ENCODE measurements at places on chromosomes 16 and 17.

- no peaks in the 10 kb centered on the region for H3K4me1 ChIP-seq
- DNase-seq: no peak
- no peak overlapping the region for H3K4me3 ChIP-seq
- no peak overlapping the region for H3K27ac ChIP-seq
Observed at GRCh38 chr16:77711775-77712174, 10.5 kb upstream of the NUDT7 start.

DNA sequence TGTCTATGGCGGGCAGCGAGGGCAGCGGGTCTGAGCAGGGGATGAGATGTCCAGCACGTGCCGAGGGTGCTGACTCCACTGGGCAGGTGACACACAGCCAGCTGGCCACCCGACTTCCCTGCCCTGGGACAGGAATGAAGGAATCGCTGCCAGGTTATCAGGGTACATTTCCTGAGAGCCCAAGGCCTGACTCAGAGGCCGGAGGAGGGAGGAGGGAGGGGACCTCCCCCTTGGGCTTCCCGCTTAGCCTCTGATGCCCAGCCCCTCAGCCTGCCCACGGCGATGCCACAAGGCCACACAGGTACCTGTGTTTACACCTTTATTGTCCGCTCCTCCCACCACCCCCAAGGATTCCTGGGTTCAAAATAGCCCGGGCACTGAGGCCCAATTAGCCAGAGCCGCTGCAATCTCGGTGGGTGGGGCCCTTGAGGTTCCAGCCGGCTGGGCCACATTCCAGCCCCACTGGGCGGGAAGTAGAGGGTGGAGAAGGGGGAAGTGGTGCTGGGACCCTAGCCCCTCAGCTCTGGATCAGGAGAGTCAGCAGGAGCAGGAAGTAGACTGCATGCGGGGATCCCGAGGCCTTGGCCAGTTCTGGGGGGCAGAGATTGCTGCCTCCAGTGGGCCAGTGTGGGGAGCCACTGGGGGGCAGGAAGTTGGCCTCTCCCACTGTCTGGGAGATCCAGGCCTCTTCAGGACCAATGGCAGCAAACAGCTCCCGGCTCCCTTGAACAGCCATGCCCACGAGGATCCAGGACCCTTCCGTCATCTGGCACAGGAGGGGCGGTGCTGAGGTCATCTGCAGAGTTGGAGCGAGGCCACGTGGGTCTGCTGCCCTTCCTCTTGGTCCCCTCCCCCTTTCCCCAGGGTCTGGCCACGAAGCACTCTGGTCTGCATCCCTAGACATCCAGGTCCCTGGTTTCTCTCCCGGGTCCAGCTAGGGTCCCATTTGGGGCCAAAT is 3.4 kb upstream of the PRSS8 start:
- peaks cover 5% of the 10 kb centered on the region for H3K4me1 ChIP-seq
- H3K4me3 ChIP-seq: no peak overlapping the region
- DNase-seq: peak; percentile 70
- 0 out of 2 replicates have a peak overlapping the region, but pooled peaks have one; percentile 31 for H3K27ac ChIP-seq
- H3K27me3 ChIP-seq: peaks cover 12% of the 10 kb centered on the region

GRCh38 chr16:46627746-46628145 is 6.6 kb upstream of the SHCBP1 start:
- no peaks in the 10 kb centered on the region for H3K36me3 ChIP-seq
- H3K27me3 ChIP-seq: no peaks in the 10 kb centered on the region
- H3K4me1 ChIP-seq: peaks cover 4% of the 10 kb centered on the region
- DNase-seq: no peak
- H3K4me3 ChIP-seq: no peak overlapping the region

DNA sequence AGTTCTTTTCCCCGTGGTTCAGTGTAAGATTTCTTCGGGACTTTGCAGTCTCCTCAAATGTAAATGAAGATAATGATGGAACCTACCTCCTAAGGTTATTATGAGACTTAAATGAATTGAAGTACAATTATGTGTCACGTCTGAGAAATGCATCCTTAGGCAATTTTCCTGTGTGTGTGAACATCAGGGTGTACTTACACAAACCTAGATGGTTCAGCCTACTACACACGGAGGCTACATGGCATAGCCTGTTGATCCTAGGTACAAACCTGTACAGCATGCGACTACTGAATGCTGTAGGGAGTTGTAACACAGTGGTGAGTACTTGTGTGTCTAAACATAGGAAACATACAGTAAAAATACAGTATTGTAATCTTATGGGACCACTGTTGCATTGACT is 1.1 kb upstream of the FAM20A start:
- peaks cover 12% of the 10 kb centered on the region for H3K27me3 ChIP-seq
- no peak overlapping the region for H3K4me3 ChIP-seq
- no peak overlapping the region for H3K27ac ChIP-seq
- H3K36me3 ChIP-seq: peaks cover 2% of the 10 kb centered on the region

GRCh38 chr16:4323845-4324488 is 8.1 kb downstream of the GLIS2 start:
- DNase-seq: no peak
- H3K4me1 ChIP-seq: peaks cover 36% of the 10 kb centered on the region
- H3K4me3 ChIP-seq: no peak overlapping the region
- H3K27ac ChIP-seq: no peak overlapping the region
- H3K36me3 ChIP-seq: no peaks in the 10 kb centered on the region

GRCh38 chr17:48055531-48056245 is 7.5 kb downstream of the NFE2L1 start:
- no peaks in the 10 kb centered on the region for H3K27me3 ChIP-seq
- H3K4me3 ChIP-seq: peak overlapping the region; percentile 98
- H3K36me3 ChIP-seq: peaks cover 68% of the 10 kb centered on the region

GRCh38 chr16:526181-527014 is 1.1 kb upstream of the CAPN15 start:
- H3K27me3 ChIP-seq: no peaks in the 10 kb centered on the region
- H3K27ac ChIP-seq: peak overlapping the region; percentile 92
- no peak for DNase-seq
- peaks cover 25% of the 10 kb centered on the region for H3K4me1 ChIP-seq

GRCh38 chr17:35653619-35654361 is 66.7 kb downstream of the AP2B1 start:
- DNase-seq: no peak
- no peaks in the 10 kb centered on the region for H3K27me3 ChIP-seq
- H3K4me3 ChIP-seq: no peak overlapping the region
- H3K36me3 ChIP-seq: no peaks in the 10 kb centered on the region
- H3K27ac ChIP-seq: no peak overlapping the region
- H3K4me1 ChIP-seq: no peaks in the 10 kb centered on the region

GRCh38 chr16:49640581-49640980 is 215.3 kb downstream of the ZNF423 start:
- H3K4me1 ChIP-seq: peaks cover 31% of the 10 kb centered on the region
- H3K36me3 ChIP-seq: peaks cover 14% of the 10 kb centered on the region
- H3K4me3 ChIP-seq: no peak overlapping the region
- no peaks in the 10 kb centered on the region for H3K27me3 ChIP-seq
- H3K27ac ChIP-seq: no peak overlapping the region

DNA sequence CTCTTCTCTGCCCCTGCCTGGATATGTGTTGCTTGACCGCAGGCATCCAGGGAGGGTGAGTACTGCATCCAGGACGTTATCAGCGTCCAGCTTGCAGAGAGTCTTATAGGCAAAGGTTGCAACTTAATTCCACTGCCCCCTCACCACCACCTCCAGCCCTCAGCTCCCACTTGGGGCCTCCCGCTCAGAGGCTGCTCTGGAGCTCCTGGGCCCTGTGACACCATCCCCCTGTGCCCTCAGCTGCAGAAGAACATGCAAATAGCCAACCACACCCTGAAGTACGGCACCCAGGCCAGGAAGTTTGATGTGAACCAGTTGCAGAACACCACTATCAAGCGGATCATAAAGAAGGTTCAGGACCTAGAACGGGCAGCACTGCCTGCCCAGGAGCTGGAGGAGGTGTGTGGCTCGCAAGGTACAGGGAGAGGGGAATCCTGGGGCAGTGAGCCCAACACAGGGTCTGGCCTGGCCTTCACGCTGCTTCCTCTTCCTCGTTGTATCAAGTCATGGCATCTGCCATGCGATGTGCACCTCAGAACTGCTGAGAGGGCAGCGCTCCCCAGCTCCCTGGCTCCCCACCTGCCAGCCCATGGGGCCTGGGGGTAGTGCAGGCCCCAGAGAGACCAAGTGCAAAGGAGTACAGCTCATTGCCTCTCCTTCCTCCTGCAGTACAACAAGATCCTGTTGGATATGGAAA is 9.6 kb downstream of the ACE start:
- H3K4me3 ChIP-seq: no peak overlapping the region
- H3K27ac ChIP-seq: no peak overlapping the region
- H3K4me1 ChIP-seq: no peaks in the 10 kb centered on the region

DNA sequence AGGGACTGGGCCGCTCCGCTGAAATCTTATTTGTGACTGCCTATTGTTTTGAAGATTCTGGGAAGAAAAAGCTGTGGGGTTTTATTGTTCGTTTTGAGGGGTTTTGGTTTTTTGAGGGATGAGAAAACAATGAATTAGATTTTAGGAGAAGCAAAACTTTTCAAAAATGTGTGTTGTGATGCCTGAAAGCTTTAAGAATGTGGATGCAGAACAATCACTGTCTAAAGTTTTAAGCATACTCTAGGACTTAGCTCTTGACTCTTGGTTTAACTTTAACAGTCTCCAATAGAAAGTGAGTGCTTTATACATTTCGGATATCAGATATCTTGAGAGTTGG is 899 bp downstream of the CFAP52 start:
- H3K4me3 ChIP-seq: no peak overlapping the region
- H3K36me3 ChIP-seq: no peaks in the 10 kb centered on the region
- H3K27ac ChIP-seq: no peak overlapping the region
- no peak for DNase-seq
- H3K27me3 ChIP-seq: no peaks in the 10 kb centered on the region
- H3K4me1 ChIP-seq: peaks cover 4% of the 10 kb centered on the region

GRCh38 chr16:3004319-3004718 is 8.4 kb upstream of the CLDN9 start:
- H3K27me3 ChIP-seq: no peaks in the 10 kb centered on the region
- H3K4me1 ChIP-seq: peaks cover 11% of the 10 kb centered on the region
- H3K27ac ChIP-seq: no peak overlapping the region
